Aortic smooth muscle cell (primary cell): ENCODE measurements at places on chromosomes 4 and X. TPM values are rescaled to one million over a fixed set of nuclear protein-coding genes. Genes with fewer than 3 reads are reported as not detected.

The RAI2 gene
- 1.6 and 3.0 TPM in 2 replicates for total RNA-seq

The FAM133A gene
- 0.40 and 0.81 TPM in 2 replicates for total RNA-seq

The STPG2 gene
- 0.06 and 0.13 TPM in 2 replicates for total RNA-seq

The LRAT gene
- total RNA-seq: not detected in 2 replicates

The RAB9B gene
- total RNA-seq: 0.50 and 0.66 TPM in 2 replicates

The TDO2 gene
- 0.53 and 0.56 TPM in 2 replicates for total RNA-seq
